ENCODE measurements at places on chromosomes 7 and 10.

DNA sequence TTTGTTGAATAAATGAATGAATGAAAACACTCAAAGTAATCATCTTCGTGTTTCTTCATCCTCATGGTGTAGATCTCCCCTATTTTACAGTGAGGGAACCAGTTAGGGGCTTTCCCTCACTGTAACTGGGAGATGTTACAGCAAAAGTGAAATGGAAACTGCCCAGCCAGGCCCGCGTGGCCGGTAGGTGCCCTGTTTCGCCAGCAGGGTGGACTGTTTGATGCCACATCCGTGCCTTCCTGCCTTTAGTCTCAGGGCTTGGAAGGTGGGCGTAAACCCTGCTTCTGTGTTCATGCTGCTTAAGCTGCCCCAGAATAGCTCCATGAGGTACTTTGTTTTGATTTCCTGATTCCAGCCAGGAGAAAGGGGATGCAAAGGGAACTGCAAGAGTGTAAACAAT is 268.8 kb downstream of the PLXNA4 start:
- DNase-seq: no peak

- peak; percentile 3 for DNase-seq
Measured at GRCh38 chr10:59872892-59873463, 33.4 kb downstream of the CCDC6 start.

DNA sequence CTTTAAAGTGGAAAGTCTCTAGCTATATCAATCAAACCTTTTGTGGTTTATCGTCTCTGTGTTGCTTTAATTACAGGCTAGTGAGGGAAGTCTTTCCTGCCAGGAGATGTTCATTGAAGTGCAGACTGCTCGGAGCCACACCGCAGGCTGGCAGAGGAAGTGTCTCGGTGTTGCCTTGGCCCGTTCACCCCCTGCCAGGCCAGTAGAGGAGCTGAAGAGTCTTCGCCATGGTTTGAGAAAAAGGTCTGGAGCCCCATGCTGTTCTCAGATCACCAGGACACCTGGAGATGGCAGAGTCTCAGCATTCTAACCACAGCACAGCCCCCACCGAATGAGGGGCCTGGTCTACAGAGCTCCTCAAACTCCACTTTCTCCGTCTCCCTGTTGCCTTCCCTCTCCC is 275.9 kb upstream of the PLPP4 start:
- no peak for DNase-seq

- DNase-seq: no peak
Measured at GRCh38 chr7:30598121-30598876, 3.6 kb downstream of the GARS1 start.

- no peak for DNase-seq
Measured at GRCh38 chr7:1391449-1391848, 67.8 kb downstream of the MICALL2 start.

GRCh38 chr7:151086802-151087244 is 548 bp downstream of the AGAP3 start:
- peak; percentile 55 for DNase-seq

- DNase-seq: peak; percentile 27
Measured at GRCh38 chr7:127758105-127758504, 106.1 kb downstream of the SND1 start.

GRCh38 chr10:102347236-102347828 is 48.2 kb upstream of the NFKB2 start:
- DNase-seq: peak; percentile 36

Data from A673 (cell line).